ENCODE measurements at places on chromosomes 4 and X. TPM values are rescaled to one million over a fixed set of nuclear protein-coding genes. Genes with fewer than 3 reads are reported as not detected.

The MTM1 gene
- 8.7 TPM for total RNA-seq

The PCDH19 gene
- total RNA-seq = 0.89 TPM

The SLC9B2 gene
- 3.2 TPM for total RNA-seq

The POF1B gene
- total RNA-seq = 0.10 TPM

The GABRE gene
- 8.3 TPM for total RNA-seq

The SPON2 gene
- 2.2 TPM for total RNA-seq

The C4orf50 gene
- total RNA-seq = 0.19 TPM

The SSX3 gene
- total RNA-seq = not detected

The CSAG3 gene
- not detected for total RNA-seq

The MEPE gene
- total RNA-seq = not detected

The CXCR3 gene
- not detected for total RNA-seq

The CCNA2 gene
- 160 TPM for total RNA-seq

The SPRY1 gene
- 67.2 TPM for total RNA-seq

The HOPX gene
- not detected for total RNA-seq

The DSPP gene
- total RNA-seq = not detected

The RTL9 gene
- total RNA-seq = 0.31 TPM

The MAGEA4 gene
- total RNA-seq = 2.8 TPM

The ATOH1 gene
- total RNA-seq = 0.69 TPM

The TMPRSS11A gene
- total RNA-seq = not detected

The TMEM175 gene
- 4.2 TPM for total RNA-seq

The EVC gene
- 12.8 TPM for total RNA-seq

The NOX1 gene
- not detected for total RNA-seq

The SFRP2 gene
- total RNA-seq = 214 TPM

The DMP1 gene
- total RNA-seq = not detected

The SLC4A4 gene
- 2.3 TPM for total RNA-seq

The DNAJB14 gene
- 26.7 TPM for total RNA-seq

The HELT gene
- not detected for total RNA-seq

The AKAP4 gene
- total RNA-seq = not detected

The GYG2 gene
- total RNA-seq = 63.8 TPM

The MAGEB10 gene
- total RNA-seq = not detected

The ALB gene
- total RNA-seq = not detected

The SPANXN4 gene
- total RNA-seq = not detected

The UVSSA gene
- 11.8 TPM for total RNA-seq

The MAPK10 gene
- 10.3 TPM for total RNA-seq

The ZBTB49 gene
- total RNA-seq = 12.2 TPM

The TMPRSS11E gene
- total RNA-seq = 1.4 TPM

The NUDT11 gene
- total RNA-seq = 52.7 TPM

The FAM149A gene
- total RNA-seq = 22.5 TPM

The TRIM61 gene
- total RNA-seq = 0.38 TPM

The STATH gene
- not detected for total RNA-seq

The GABRQ gene
- total RNA-seq = 7.8 TPM

The FAM241A gene
- total RNA-seq = 0.63 TPM

The MAN2B2 gene
- 6.9 TPM for total RNA-seq

The DRD5 gene
- total RNA-seq = 0.24 TPM

The SPOCK3 gene
- total RNA-seq = 1.6 TPM

The GLRA2 gene
- total RNA-seq = not detected

Measured in GM23338 (cell line).